ENCODE measurements at places on chromosomes 7 and 10.

DNA sequence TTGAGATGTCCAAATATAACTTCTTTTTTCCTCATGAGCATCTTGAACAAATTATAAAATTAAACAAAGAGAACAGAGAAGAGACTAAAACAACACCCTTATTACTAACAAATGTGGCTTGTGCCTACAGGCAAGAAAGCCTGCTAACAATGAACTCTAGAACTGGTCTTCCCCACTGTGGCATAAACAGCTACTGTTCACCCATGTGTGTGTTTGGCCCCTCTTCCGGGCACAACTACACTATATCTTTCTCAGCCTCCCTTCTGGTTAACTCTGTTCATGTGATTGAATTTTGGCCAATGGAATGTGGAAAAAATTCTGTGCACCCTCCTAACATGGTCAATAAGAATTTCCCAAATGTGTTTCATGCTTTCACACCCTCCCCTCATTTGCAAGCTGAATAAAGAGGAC, 117.0 kb downstream of the KBTBD2 start:
- H3K36me3 ChIP-seq: no peaks in the 10 kb centered on the region
- no peaks in the 10 kb centered on the region for H3K4me1 ChIP-seq
- no peak overlapping the region for H3K27ac ChIP-seq
- DNase-seq: no peak
- H3K4me3 ChIP-seq: no peak overlapping the region
- H3K27me3 ChIP-seq: no peaks in the 10 kb centered on the region

DNA sequence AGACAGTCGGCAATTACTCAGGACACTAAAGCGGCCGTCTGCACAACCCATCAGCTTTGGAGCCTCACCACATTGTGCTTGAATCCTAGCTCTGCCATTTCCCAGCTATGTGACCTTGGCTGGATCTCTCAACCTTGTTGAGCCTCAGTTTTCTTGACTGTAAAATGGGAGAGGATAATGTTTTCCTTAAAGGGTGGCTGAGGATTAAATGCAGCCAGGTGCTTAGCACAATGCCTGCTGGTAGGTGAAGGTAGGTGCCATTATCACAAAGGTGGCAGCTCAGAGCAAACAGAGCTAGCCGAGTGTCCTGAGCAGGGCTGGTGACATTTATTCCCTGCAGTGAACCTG, 508.5 kb upstream of the ZMIZ1 start:
- DNase-seq: no peak
- no peak overlapping the region for H3K27ac ChIP-seq
- H3K36me3 ChIP-seq: no peaks in the 10 kb centered on the region
- no peak overlapping the region for H3K4me3 ChIP-seq
- H3K27me3 ChIP-seq: no peaks in the 10 kb centered on the region

- no peaks in the 10 kb centered on the region for H3K27me3 ChIP-seq
- H3K36me3 ChIP-seq: no peaks in the 10 kb centered on the region
- peaks cover 34% of the 10 kb centered on the region for H3K4me1 ChIP-seq
- H3K27ac ChIP-seq: peak overlapping the region; percentile 75
- DNase-seq: no peak
Observed at GRCh38 chr10:97539523-97540200, 32.9 kb upstream of the ANKRD2 start.

- H3K36me3 ChIP-seq: no peaks in the 10 kb centered on the region
- DNase-seq: no peak
- H3K27me3 ChIP-seq: peaks cover 14% of the 10 kb centered on the region
- no peak overlapping the region for H3K27ac ChIP-seq
Observed at GRCh38 chr7:146647445-146647844, 530.8 kb downstream of the CNTNAP2 start.

DNA sequence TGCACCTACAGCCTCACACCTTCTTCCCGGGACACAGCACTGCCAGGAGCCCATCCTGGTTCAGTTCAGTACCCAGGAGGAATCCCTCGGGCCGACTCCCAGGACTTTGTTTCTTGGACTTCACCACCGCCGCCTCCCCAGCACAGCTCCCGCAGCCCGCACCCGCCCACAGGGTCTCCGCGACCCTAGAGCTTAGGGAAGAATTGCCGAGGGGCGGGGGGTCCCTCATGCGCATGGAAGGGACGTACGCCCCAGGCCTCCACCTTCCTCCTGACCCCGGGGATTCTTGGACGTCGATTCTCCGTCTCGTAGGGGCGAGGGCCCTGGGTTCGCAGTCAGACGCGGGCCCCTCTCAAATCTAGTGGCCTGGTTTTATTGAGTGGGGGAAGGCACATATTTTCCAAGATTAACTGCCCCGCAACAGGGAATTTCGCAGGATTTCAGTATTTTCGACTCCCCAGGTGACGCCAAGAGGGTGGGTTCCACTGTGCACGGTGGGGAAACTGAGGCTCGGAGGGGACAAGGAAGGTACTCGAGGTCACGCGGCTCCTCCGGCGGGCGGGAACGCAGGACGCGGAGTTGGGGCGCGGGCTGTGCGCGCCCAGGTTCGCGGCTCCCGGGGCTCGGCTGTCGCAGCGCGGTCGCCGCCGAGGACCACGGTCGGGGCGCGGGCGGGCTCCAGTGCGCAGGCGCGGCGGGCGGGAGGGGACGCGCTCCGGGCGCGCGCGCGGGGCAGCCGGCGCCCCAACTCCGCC, at the start of gene ADCY1:
TSS of gene ADCY1 (plus strand) at position 708 of the 755 bp plus-strand sequence. CDS start 176 bp downstream, outside the sequence.
- peak within 1 kb of the TSS; percentile 86 for H3K4me3 ChIP-seq
- H3K27ac ChIP-seq: peak within 1 kb of the TSS; percentile 16
- no peaks in the 10 kb centered on the region for H3K4me1 ChIP-seq
- peaks cover 80% of the 10 kb centered on the region for H3K27me3 ChIP-seq
- no peaks in the 10 kb centered on the region for H3K36me3 ChIP-seq
- DNase-seq: no peak

- no peaks in the 10 kb centered on the region for H3K4me1 ChIP-seq
- no peaks in the 10 kb centered on the region for H3K36me3 ChIP-seq
- peaks cover 24% of the 10 kb centered on the region for H3K27me3 ChIP-seq
Observed at GRCh38 chr10:47095848-47096612, 184.8 kb downstream of the PTPN20 start.

DNA sequence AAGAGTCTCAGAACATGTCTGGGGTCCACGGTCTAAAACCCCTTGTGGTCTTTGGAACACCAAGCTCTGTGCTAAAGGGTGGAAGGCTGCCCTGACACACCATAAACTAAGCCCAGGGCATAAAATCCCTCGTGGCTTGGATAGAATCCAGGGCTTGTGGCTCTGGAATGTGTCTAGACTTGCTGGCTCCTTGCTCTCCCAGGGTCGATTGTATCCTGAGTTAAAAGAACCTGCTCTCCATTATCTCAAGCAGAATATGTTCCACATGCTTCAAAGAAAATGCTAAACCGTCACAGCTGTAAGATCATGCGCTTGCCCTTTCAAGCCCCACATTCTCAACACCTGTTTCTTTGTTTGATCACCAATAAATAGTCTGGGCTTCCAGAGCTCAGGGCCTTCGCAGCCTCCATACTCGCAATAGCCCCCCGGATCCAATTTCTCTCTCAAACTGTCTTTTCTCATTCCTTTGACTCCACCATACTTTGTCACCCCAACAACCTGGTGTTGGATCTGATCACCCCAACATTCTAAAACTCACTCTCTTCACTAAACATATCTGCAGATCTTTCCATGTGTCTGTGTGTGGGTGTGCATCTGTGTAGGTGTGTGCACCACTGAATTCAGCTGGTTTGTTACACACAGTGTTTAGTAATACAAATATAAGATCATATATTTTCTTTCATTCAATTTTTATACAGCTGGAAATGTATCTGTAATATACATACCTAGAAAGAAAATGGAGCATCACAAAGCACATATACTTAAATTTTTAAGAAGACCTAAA, 238.5 kb downstream of the ZMYND11 start:
- no peak for DNase-seq
- H3K4me3 ChIP-seq: no peak overlapping the region
- peaks cover 31% of the 10 kb centered on the region for H3K36me3 ChIP-seq
- peaks cover 19% of the 10 kb centered on the region for H3K4me1 ChIP-seq
- peak overlapping the region; percentile 40 for H3K27ac ChIP-seq

All from type B pancreatic cell (in vitro differentiated cells).